ENCODE measurements at places on chromosomes 2 and 18. TPM values are rescaled to one million over a fixed set of nuclear protein-coding genes. Genes with fewer than 3 reads are reported as not detected.

- DNase-seq = no peak
Measured at GRCh38 chr2:98857001-98857400, 79.0 kb downstream of the CRACDL start.

GRCh38 chr2:39620067-39620466, 45.6 kb upstream of the TMEM178A start:
- peak; percentile 10 for DNase-seq

The HAAO gene
- polyA plus RNA-seq = 6.2 TPM

The EFHD1 gene
- not detected for polyA plus RNA-seq
